ENCODE measurements at places on chromosomes 6 and 20.

GRCh38 chr20:23112595-23112994 is 26.5 kb upstream of the CD93 start:
- no peak for DNase-seq

DNA sequence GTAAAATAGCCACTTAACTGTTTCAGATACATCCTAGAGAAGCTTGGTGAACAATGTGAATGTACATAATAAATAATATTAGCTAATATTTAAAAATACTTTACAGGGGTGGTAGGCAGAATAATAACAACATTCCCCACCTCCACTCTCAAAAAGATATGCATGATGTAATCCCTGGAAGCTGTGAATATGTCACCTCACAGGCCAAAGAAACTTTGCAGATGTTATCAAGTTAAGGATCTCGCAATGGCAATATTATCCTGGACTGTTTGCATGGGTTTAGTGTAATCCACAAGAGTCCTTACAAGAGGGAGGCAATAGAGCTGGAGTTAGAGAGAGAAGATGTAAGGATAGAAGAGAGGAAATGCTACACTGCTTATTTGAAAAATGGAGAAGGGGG is 7.0 kb upstream of the PTPRK start:
- DNase-seq = no peak

DNA sequence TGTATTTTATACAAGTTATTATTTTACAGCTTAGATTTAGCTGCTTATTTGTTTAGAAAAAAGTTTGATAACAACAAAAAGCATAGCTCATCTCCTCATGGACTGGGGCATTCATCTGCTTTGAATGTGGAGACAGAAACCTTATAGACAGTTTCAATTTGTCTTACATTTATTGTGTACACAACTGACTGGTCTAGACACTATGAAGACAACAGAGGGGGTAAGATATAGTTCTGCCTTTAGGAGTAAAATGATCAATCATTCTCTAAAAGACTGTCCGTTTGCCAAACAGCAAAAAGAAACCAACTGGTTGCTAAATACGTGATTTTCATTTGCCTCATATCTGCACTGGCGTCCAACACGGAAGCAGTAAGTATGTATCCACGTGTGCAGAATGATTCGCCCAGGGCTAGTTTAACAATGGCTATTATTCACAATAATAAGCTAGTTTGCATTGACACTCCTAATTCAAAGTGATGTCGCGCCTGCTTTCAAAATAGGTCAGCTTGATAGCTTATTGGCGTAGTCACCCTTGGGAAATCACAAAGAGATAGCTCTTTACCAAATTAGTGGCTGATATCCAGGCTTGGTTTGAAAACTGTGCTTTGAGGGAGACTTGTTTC is 153.6 kb downstream of the BMP2 start:
- DNase-seq = no peak

DNA sequence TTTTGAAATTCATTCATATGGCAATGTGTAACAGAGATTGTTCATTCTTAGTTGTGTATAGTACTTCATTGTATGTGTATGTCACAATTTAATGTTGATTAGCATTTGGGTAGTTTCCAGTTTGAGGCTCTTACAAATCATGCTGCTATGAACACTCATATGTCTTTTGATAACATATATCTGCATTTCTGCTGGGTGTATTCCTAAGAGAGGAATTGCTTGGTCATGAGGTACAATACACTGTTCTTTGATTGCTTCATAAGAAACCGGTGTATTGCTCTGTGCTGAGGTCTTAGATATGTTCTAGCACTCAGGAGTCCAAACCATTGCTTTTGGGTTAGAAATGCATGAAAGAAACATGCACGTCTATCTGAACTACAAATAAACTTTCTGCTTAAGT is 492.9 kb upstream of the JAG1 start:
- no peak for DNase-seq

- DNase-seq = no peak
These were observed 182.4 kb upstream of the MCHR2 start for GRCh38 chr6:100176311-100176950.

DNA sequence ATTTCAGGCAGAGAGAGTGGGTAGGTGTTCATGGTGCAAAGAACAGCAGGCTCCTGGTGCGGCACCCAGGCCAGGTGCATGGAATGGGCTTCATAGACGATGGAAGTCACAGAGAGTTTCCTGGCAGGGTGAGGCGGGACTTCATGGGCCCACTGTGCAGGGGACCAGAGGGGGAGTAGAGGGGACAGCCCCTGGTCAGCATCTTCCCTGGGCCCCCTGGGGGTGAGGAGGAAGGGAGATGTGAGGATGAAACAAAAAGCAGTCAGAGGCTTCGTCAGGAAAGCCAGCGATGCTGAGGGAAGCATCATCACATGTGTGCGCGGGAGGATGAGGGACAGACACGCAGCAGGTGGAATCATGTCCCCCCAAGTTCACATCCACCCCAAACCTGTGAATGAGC is 2.4 kb upstream of the THBS2 start:
- DNase-seq = no peak

DNA sequence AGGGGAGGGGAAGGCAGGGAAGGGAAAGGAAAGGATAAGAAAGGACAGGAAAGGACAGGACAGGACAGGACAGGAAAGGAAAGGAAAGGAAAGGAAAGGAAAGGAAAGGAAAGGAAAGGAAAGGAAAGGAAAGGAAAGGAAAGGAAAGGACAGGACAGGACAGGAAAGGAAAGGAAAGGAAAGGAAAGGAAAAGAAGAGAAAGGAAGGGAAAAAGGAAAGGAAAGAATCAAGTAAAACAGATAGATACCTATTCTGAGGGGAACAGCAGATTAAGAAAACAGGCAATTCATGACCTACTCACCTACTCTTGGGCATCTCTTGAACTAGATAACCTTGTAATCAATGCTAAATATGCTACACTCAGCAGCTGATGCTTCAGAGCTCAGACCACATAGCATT is 265.4 kb downstream of the SYNE1 start:
- DNase-seq = no peak
